GM12878 (cell line): ENCODE measurements at places on chromosomes 16 and 17. TPM values are rescaled to one million over a fixed set of nuclear protein-coding genes. Genes with fewer than 3 reads are reported as not detected.

The TMEM132E gene
- total RNA-seq = not detected in 2 replicates

- no peak overlapping the region for H3K27ac ChIP-seq
- H3K36me3 ChIP-seq = no peaks in the 10 kb centered on the region
- H3K4me1 ChIP-seq = no peaks in the 10 kb centered on the region
- H3K4me3 ChIP-seq = no peak overlapping the region
Measured at GRCh38 chr16:64455275-64455674, 666.6 kb downstream of the CDH11 start.

The RUNDC3A gene
- total RNA-seq = not detected in 2 replicates

The WNT9B gene
- total RNA-seq = not detected in 2 replicates

DNA sequence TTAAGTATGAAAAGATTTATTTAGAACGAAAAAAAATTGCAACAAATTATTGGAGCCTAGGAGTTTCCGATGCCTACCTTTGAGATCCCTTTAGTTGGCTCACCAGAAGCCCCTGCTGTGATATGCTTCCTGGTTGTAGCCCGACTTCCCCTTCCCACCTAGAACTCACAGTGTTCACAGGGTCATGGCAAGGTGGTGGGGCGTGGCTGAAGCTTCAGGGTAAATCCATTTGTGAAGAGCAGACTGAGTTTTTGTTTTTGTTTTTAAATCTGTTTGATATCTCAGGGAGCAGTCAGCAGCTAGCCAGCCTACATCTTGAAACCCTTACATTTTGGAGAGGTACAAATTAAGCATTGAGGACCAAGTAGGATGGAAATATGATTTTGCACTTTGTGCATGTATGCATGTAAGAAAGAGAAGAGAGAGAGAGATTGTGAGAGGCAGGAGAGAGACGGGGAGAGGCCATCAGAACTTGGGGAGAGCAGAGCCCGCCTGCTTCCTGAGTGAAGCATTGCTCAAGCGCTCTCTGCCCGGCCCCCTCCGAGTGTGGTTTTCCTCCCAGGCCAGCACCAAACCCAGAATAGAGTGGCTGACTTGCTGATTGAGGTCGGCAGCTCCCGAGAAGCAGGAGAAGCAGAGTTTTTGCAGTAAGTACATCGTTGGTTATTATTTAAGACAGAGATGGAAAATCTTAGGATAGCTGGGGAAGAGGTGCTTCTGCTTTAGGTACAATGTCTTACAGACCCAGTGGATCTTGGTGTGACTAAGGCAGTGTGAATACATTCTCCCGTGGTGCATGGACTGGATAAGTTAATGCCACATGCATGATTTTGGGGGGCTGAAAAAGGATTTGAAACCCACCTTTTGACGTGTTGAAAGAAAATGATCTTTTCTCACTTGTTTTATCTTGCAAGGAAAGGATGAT, 64.2 kb downstream of the SPECC1 start:
- H3K4me1 ChIP-seq = peaks cover 21% of the 10 kb centered on the region
- no peaks in the 10 kb centered on the region for H3K27me3 ChIP-seq
- H3K4me3 ChIP-seq = peak overlapping the region; percentile 62

The TP53TG3F gene
- not detected in 2 replicates for total RNA-seq

DNA sequence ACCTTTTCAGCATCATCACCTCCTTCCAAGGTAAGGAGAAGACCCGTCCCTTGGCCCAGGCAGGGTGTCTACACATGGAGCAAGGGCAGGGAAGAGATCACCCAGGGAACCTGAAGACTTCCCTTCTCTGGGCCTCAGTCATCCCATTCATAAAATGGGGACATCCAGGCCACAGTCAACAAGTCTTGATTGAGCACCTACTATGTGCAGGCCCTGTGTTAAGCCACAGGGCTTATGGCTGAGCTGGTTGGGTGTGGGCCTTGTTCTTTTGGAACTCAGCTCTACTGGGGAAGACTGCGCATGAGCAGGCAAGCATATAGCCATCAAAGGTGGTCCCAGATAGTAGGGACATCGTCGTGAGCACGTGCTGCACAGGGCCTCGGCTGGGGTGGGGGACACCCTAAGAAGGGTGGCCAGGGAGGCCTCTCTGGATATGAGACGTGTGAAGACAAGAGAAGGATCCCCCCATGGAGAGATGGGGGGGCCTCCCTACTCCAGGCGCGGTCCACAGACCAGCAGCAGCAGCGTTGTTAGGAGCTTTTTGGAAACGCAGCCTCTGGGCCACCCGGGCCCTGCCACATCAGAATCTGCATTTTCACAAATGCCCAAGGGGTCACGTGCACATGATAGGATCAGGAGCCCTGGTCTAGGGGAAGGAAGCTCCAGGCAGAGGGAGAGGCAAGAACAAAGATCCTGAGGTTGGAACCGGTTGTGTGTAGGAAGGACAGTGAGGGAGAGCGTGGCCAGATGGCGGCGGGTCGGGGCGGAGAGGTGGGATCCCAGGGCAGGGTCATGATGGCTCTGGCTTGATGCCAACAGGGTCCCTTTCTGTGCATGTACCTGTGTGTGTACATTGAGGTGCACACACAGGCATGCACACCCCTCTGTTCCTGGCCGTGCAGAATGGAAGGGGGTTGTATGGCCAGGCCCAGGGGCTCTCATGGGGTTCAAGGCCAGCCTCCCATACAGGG, 5.9 kb upstream of the ADGRG3 start:
- no peaks in the 10 kb centered on the region for H3K4me1 ChIP-seq
- H3K27ac ChIP-seq = no peak overlapping the region
- no peak for DNase-seq
- H3K27me3 ChIP-seq = no peaks in the 10 kb centered on the region
- H3K36me3 ChIP-seq = no peaks in the 10 kb centered on the region

DNA sequence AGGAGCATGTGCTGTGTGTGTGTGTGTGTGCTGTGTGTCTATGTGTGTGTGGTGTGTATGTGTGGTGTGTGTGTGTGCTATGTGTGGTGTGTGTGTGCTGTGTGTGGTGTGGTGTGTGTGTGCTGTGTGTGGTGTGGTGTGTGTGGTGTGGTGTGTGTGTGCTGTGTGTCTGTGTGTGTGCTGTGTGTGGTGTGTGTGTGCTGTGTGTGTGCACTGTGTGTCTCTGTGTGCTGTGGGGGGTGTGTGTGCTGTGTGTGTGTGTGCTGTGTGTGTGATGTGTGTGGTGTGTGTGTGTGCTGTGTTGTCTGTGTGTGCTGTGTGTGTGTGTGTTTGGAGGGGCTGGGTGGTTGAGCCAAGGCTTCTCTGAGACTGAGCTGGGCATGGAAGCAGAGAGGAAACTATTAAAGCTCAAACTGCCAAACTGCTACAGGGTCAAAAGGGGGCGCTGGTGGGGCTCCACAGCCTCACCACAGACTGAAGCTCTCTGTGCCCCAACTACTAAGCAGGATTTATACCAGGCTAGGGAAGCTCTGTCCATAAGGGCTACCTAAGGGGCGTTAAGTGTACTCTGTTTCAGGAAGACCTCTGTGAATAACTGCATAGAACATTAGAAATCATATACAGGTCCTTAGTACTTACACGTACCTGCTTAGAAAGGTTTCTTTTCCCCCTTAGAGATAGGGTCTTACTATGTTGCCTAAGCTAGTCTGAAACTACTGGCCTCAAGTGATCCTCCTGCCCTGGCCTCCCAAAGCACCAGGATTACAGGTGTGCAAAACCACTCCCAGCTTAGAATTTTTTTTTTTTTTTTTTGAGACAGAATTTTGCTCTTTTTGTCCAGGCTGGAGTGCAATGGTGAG, 27.8 kb upstream of the GHDC start:
- peaks cover 9% of the 10 kb centered on the region for H3K36me3 ChIP-seq
- no peak for DNase-seq
- no peaks in the 10 kb centered on the region for H3K27me3 ChIP-seq
- H3K4me3 ChIP-seq = no peak overlapping the region
- no peak overlapping the region for H3K27ac ChIP-seq

DNA sequence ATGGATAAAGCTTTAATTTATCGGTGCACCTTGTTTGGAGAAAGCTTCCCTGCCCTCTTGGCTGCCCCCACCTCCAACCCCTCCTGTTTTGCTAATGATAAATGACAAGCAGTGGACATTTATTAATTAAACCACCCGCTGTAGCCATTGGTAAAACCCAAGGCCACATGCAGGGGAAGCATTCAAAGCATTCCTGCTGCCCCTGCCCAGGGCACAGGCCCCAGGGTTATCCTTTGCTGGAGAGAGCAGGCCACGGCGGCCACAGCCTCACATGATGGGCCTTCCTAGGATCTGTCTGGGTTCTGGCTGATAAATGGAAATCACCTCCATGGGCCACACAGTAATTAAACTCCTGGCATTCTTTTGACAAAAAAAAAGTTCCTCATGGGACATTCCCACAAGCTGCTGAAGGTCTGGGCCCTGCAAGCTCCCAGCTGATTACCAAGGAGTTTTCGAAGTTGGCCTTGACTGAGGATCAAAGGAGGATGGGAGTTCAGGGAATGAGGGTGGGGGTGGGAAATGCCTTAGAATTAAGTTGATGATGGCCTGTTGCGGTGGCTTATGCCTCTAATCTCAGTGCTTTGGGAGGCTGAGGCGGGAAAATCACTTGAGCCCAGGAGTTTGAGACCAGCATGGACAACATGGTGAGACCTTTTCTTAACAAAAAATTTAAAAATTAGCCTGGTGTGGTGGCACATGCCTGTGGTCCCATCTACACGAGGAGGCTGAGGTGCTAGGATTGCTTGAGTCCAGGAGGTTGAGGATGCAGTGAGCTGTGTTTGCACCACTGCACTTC, 35.5 kb downstream of the SOST start:
- no peak for DNase-seq
- H3K27me3 ChIP-seq = no peaks in the 10 kb centered on the region
- no peaks in the 10 kb centered on the region for H3K36me3 ChIP-seq

GRCh38 chr16:86939609-86940008, 361.3 kb downstream of the FOXL1 start:
- H3K27me3 ChIP-seq = no peaks in the 10 kb centered on the region; the same call in 1 of the 2 replicates
- H3K4me1 ChIP-seq = no peaks in the 10 kb centered on the region
- H3K27ac ChIP-seq = no peak overlapping the region
- no peak for DNase-seq

DNA sequence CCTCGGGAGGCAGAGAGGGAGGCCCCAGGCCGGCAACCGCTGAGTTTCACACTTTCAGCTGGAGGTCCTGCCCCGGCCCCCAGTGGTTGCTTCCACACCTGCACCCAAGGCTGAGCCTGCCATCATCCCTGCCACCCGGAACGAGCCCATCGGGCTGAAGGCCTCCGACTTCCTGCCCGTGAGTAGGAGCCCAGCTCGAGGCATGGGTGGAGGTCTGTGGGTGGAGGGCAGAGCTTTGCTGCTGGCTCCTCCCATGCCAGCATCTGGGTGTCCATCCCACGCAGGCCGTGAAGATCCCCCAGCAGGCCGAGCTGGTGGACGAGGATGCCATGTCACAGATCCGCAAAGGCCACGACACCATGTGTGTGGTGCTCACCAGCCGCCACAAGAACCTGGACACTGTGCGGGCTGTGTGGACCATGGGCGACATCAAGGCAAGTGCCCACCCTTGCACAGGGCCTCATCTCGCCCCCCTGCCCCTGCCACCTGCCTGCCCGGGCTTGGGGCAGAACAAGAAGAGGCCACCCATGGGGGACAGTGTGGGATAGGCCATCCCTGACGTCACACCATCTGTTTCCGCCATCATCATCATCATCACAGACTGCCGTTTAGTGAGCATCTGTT, 19.6 kb downstream of the KATNB1 start:
- H3K27ac ChIP-seq = no peak overlapping the region
- no peak overlapping the region for H3K4me3 ChIP-seq
- no peak for DNase-seq
- no peaks in the 10 kb centered on the region for H3K27me3 ChIP-seq

DNA sequence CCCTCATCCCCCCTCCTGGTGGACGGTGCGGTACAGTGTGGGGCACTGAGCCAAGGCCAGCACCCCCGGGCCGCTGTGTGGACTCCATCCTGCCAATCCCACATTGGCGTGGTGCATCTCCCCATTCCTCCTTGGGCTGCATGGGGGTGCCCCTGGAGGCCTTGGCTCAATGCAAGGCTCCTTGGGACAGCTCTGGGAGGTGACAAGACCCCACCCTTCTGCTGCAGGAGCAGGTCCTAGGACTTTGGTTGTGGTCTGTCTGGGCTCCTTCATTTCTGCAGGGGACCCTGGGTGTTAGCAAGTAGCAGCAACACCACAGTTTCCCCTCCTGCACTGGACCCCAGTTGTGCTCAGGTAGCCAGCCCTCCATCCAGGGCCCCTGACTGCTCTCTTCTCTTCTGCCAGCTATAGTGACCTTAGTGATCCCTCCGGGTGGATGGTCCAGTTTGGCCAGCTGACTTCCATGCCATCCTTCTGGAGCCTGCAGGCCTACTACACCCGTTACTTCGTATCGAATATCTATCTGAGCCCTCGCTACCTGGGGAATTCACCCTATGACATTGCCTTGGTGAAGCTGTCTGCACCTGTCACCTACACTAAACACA, 1.3 kb downstream of the PRSS21 start:
- no peak overlapping the region; the same call in 1 of the 2 replicates for H3K4me3 ChIP-seq
- no peaks in the 10 kb centered on the region for H3K36me3 ChIP-seq
- no peak for DNase-seq
- H3K4me1 ChIP-seq = no peaks in the 10 kb centered on the region
- H3K27me3 ChIP-seq = no peaks in the 10 kb centered on the region

The IL4R gene
- total RNA-seq = 69.5 and 70.4 TPM in 2 replicates

- no peaks in the 10 kb centered on the region for H3K27me3 ChIP-seq
- H3K4me3 ChIP-seq = no peak overlapping the region
- no peaks in the 10 kb centered on the region for H3K36me3 ChIP-seq
- no peaks in the 10 kb centered on the region for H3K4me1 ChIP-seq
- DNase-seq = no peak
Measured at GRCh38 chr17:65074778-65075250, 18.3 kb upstream of the GNA13 start.

The LRRC37A gene
- 1.8 and 2.5 TPM in 2 replicates for total RNA-seq

The CLEC18B gene
- 0.16 and 0.21 TPM in 2 replicates for total RNA-seq

DNA sequence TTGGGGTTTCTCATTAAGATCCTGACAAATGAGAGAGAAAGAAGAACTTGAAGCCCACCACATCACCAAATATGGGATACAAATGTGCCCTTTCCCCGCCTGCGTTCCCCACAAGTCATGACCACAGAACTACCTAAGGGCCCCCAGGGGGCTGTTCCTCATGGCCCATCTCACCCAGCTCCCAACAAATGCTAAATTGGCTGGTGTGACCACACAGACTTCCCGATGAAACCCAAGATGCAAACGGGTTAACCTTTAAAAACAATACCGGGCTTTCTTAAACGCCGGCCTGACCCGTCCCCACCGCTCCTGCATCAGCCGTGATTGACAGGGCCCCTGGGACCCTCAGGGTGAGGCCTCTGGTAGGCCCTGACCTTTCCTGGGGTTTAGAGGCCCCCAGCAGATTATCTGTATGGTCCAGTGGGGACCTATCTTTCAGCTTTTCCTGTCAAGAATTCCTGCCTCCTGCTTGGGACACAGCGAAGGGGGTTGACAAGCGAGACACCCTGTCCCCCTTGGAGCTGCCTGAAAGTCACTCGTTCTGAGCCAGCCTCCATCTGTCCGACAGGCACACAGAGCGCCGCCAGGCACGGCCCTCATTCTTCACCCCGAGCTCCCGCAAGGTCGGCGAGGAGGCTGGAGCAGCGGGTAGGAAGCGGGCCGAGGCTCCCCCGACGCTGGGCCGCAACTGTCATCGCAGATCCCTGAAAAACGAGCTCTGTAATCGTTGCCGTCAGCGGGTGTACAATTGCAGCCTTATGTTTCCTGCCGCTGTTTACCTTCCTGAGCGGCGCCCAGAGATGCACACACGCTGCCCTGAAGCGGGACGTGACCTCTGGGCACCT, 300.1 kb downstream of the FOXL1 start:
- no peak for DNase-seq
- no peak overlapping the region for H3K4me3 ChIP-seq
- H3K4me1 ChIP-seq = no peaks in the 10 kb centered on the region
- H3K36me3 ChIP-seq = no peaks in the 10 kb centered on the region
- H3K27ac ChIP-seq = no peak overlapping the region
- H3K27me3 ChIP-seq = no peaks in the 10 kb centered on the region; the same call in none of the 2 replicates
